ENCODE measurements at places on chromosomes 1 and 21.

GRCh38 chr21:14306126-14306907 lies 76.6 kb downstream of the HSPA13 start:
- no peaks in the 10 kb centered on the region for H3K4me1 ChIP-seq
- DNase-seq = peak; percentile 34
- H3K36me3 ChIP-seq = no peaks in the 10 kb centered on the region
- no peak overlapping the region for H3K4me3 ChIP-seq
- no peak overlapping the region for H3K27ac ChIP-seq
- no peaks in the 10 kb centered on the region for H3K27me3 ChIP-seq

DNA sequence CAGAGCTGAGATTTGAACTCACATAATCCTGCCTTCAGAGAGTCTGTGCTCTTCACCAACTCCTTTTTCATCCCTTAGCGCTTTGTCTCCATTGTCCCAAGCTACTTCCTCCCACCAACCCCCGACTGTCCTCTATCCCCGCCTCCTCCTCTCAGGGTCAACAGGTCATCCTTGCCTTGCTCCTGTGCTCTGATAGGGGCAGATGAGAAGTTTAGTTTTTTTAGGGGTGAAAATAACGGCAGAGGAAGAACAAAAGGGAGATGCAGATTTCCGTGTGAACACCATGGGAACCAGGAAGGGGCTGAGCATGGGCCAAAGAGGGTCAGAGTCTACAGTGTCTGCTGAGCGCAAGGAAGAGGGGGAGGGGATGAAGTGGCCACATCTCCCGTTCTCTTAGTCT lies 31.9 kb downstream of the GLUL start:
- no peak overlapping the region for H3K27ac ChIP-seq
- H3K36me3 ChIP-seq = no peaks in the 10 kb centered on the region
- no peak for DNase-seq

GRCh38 chr1:225461533-225462428 lies 33.9 kb upstream of the LBR start:
- no peaks in the 10 kb centered on the region for H3K36me3 ChIP-seq
- H3K4me3 ChIP-seq = no peak overlapping the region
- DNase-seq = peak; percentile 44
- H3K27ac ChIP-seq = no peak overlapping the region

DNA sequence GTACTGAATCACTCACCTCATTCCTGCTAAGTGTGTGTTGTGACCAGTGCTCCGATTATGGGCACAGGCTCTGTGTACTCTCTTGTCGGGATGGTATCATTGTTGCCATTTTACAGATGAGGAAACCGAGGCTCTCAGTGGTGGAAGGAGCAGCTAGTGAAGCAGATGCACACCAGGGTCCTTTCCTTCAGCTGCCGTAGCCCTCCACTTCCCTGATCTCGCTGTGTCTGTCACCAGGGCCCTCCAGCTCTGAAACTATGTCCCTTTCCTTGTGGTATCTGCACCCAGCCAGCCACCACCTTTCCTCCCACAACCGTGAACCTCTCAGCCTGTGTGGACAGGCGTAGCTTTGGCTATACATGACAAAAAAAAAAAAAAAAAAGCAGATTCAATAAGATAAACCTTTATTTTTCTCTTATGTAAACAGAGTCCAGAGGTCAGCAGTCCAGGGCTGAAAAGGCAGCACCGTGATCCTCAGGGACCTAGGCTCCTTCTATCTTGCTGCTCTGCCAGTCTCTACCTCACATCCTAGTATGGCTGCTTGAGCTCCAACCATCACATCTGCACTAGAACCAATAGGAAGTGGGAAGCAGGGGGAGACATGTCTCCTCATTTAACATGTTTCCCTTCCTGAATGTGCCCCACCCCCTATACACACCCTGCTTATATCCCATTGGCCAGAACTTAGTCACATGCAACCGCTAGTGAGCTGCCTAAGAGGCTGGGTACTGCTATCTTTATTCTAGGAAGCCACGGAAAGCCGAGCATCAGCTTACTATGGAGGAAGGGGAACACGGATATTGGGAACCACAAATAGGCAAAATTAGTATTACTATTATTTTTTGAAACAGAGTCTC lies 44.3 kb downstream of the TMEM51 start:
- H3K4me3 ChIP-seq = no peak overlapping the region
- H3K36me3 ChIP-seq = no peaks in the 10 kb centered on the region
- DNase-seq = no peak

GRCh38 chr1:168236836-168237611 lies 11.2 kb downstream of the SFT2D2 start:
- H3K36me3 ChIP-seq = peaks cover 40% of the 10 kb centered on the region
- no peak overlapping the region for H3K27ac ChIP-seq
- DNase-seq = no peak
- H3K4me1 ChIP-seq = peaks cover 27% of the 10 kb centered on the region
- H3K4me3 ChIP-seq = no peak overlapping the region
- H3K27me3 ChIP-seq = no peaks in the 10 kb centered on the region

All from GM23248 (cell line).